ENCODE measurements at places on chromosomes 2 and 18.

- no peak for DNase-seq
These were observed 57.4 kb downstream of the SP100 start for GRCh38 chr2:230473378-230473777.

GRCh38 chr2:65050931-65051330 is 5.3 kb upstream of the CEP68 start:
- DNase-seq = no peak

DNA sequence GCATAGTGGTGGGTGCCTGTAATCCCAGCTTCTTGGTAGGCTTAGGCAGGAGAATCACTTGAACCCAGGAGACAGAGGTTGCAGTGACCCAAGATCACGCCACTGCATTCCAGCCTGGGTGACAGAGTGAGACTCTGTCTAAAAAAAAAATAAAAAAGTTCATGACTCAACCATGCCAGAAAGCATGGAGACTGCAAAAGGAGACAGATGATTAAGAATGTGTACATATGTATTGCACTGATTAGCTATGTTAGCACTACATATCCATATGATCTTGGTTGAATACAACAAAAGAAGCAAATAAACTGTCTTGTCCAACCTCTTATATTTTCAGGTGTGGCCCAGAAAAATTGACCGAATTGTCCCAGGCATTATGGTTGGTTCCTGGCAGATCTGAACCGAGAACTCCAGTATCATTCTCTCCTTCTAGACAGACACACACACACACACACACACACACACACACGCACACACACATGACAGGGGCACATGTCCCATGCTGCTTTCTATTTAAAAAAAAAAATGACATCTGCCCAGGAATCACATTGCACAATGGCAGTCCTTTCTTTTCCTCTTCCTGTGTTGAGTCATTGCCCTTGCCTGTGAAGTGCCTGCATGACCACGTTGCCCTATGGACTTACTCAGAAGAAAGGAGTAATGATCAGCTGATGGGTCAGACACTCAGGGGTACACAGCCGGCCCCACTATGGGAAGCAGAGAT is 65.6 kb downstream of the MYCN start:
- DNase-seq = no peak

DNA sequence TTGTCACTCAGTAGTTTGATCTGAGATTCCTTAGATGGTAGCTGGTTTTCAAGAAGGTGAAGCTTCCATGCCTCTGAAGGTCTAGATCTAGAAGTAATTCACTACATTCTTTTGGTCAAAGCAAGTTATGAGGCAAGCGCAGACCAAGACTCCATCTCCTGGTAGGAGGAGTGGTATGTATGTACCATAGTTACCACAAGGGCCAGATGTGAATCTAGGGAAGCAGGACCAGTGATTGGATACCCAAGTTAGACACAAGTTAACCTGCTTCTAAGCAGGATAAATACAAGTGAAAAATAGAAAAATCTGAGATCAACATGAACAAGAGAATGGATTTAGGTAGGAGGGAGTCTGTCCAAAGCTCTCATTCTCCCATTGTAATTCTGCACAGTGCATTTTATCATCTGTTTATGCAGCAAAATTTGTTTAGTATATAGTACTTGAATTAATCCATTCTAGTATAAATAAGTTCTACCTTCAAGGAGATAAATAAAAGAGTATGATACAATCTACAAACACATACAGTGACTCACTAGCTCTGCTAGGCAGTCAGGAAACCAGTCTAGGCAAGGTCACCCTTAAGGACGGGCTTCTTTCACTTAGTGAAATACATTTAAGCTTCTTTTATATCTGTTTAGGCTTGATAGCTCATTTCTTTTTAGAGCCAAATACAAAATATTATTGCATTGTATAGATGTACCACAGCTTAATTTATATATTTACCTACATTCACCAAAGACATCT is 14.2 kb upstream of the DOCK10 start:
- no peak for DNase-seq

DNA sequence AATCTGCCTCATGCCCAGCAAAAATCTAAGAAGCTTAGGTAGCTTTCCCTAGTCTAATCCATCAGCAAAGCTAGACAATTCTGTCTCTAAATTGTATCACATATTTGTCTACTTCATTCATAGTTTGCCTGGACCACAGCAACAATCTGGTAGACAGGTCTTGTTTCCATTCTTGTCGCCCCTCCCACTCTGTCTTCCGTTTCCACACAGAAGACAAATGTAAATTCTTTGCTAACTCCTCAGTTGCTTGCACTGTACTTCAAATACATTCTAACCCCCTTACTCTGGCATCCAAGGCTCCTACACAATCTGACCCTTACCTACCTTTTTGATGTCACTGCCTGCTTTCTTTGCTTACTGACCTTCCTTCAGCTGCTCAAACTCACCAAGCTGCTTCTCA is 40.1 kb downstream of the THUMPD2 start:
- no peak for DNase-seq

- DNase-seq = no peak
These were observed 26.6 kb downstream of the PAX8 start for GRCh38 chr2:113252047-113252590.

Data from stimulated activated CD4-positive, alpha-beta T cell treated with anti-CD3 and anti-CD28 coated beads, Interleukin-12 subunit alpha, Interleukin-12 subunit beta, amount 100 ng/mL, for 24 hours (primary cell).